Metanephros (tissue), 2 donors: ENCODE measurements at places on chromosomes 7 and 10. TPM values are rescaled to one million over a fixed set of nuclear protein-coding genes. Genes with fewer than 3 reads are reported as not detected.

Gene DBF4
- total RNA-seq, result 21.8 TPM

Gene ASAH2
- 1.1 TPM for total RNA-seq

Gene PTEN
- total RNA-seq, result 98.8 TPM

Gene DGKB
- 4.6 TPM for total RNA-seq

Gene VIPR2
- total RNA-seq, result 11.3 TPM

Gene ACSM6
- total RNA-seq, result 0.12 TPM

Gene ADRB1
- 0.53 TPM for total RNA-seq

Gene MOSPD3
- total RNA-seq, result 15.4 TPM

Gene EPHB6
- total RNA-seq, result 17.6 TPM

Gene CNTNAP2
- total RNA-seq, result 41.5 TPM

Gene SLC29A4
- total RNA-seq, result 11.3 TPM

Gene FRA10AC1
- 23.1 TPM for total RNA-seq

Gene STAMBPL1
- total RNA-seq, result 6.8 TPM

Gene GDF2
- total RNA-seq, result not detected

Gene KAZALD1
- total RNA-seq, result 12.7 TPM

Gene STOX1
- total RNA-seq, result 5.4 TPM

Gene CCL24
- total RNA-seq, result 1.7 TPM

Gene RBM20
- 5.4 TPM for total RNA-seq

Gene TRIM50
- 0.18 TPM for total RNA-seq

Gene BRI3
- total RNA-seq, result 55.6 TPM

Gene SPAG6
- total RNA-seq, result 1.2 TPM

Gene IGFBP3
- 196 TPM for total RNA-seq

Gene MBL2
- not detected for total RNA-seq

Gene ATP6V0A4
- 57.6 TPM for total RNA-seq

Gene PNLIPRP3
- not detected for total RNA-seq

Gene DNAJB9
- total RNA-seq, result 48.8 TPM

Gene CDC14C
- not detected for total RNA-seq

Gene FKBP6
- not detected for total RNA-seq

Gene SEPHS1
- 70.1 TPM for total RNA-seq

Gene FAM25A
- not detected for total RNA-seq

Gene MYL10
- total RNA-seq, result 8.8 TPM

Gene ACTL6B
- not detected for total RNA-seq

Gene MRC1
- 16.8 TPM for total RNA-seq

Gene CH25H
- total RNA-seq, result 0.41 TPM

Gene SLC39A12
- not detected for total RNA-seq

Gene IL6
- total RNA-seq, result 0.64 TPM

Gene BAMBI
- total RNA-seq, result 32.5 TPM

Gene EMX2
- 20.0 TPM for total RNA-seq

Gene COPS6
- total RNA-seq, result 56.9 TPM

Gene NUDCD3
- 45.4 TPM for total RNA-seq

Gene TUBB8
- 0.12 TPM for total RNA-seq

Gene SOSTDC1
- 28.8 TPM for total RNA-seq

Gene LBX1
- total RNA-seq, result 1.5 TPM

Gene CLIP2
- 43.7 TPM for total RNA-seq

Gene SFMBT2
- 10.4 TPM for total RNA-seq

Gene FANK1
- total RNA-seq, result 4.9 TPM

Gene ANKIB1
- total RNA-seq, result 36.9 TPM

Gene SAMD9L
- 6.0 TPM for total RNA-seq

Gene PVRIG
- total RNA-seq, result not detected
